Naive thymus-derived CD4-positive, alpha-beta T cell (primary cell): ENCODE measurements at places on chromosomes 16 and 17.

DNA sequence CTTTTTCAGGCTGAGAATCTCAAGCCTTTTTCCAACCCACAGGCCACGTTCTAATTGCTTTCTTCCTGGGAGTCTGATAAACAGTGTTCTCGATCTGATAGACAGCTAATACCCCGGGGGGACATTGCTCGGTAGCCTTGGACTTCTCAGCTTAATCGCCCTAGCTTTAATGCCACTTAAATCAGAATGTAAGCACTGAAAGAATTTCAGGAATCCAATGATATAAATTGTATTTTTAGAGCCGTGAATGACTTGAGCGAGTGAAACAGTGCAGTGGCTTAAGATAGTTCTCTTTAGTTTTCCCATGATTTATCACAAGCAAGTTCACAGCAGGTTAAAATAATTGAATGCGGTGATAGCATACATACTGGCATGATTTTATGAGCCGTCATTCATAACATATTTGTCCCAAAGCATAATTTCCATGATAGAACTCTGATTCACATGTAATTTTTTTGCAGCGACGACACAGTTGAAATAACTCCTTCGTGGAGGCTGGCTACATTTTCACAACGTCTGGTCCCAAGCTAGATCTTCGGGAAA lies 116.1 kb upstream of the MYOCD start:
- DNase-seq = no peak

DNA sequence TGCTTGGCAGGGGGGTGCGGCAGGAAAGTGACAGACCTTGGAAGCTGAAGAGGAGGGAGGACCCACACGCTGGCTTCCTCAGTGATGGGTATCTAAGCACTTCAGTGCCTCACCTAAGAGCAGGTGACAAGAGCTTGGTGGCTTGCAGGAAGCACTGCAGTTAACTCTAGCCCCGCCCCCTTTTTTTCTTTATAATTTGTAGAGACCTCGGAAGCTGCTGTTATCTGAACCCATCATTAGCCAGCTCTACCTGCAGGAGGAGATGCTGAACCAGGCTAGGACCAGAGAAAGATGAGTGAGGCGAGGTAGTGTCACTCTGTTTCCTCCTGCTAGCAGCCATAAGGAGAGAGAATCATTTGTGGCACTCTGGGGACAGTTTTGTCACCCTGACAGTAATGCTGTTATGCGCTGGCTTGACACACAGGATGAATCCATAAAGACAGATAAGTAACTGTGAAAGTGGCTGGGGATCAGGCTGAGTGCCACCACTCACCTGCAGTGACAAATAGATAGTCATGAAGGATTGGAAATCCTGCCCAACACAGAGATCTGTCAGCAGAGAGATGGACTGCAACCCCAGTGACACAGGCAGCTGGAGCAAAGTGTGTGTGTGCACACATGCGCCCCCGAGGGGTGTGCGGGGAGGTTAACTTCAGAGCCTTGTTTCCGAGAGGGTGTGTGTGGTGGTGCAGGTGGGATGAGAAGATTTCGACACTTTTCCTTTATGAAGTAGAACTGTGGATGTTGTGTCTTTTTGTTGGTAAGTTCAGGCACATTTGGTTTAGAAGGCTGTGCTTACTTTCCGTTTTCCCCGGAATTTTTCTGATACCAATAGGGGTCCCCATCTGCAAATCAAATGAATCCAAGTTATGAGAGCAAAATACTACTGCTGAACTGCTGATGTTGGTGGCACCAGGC lies 224.0 kb downstream of the IRX3 start:
- no peak for DNase-seq

- no peak for DNase-seq
These were observed 130.3 kb downstream of the ZNF778 start for GRCh38 chr16:89347807-89348206.

DNA sequence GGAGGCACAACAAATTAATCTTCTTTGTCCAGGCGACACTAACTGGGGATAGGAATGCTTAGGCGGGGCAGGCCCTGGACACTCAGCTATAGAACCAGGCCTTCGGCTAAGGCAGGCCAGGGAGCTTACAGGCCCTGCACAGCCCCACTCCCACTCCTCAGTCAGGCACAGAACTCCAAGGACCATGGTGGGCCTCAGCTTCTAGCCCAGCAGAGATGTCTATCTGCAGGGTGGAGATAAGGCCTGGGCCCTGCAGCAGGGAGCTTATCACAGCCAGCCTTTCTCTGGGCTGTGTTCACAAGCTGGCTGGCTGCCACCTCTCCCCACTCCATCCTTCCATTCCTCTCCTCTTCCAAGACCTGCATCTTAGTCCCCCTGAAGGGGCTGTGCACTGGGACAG lies 68.1 kb downstream of the TMEM132E start:
- no peak for DNase-seq

GRCh38 chr17:8186446-8186786 lies 3.6 kb downstream of the BORCS6 start:
- no peak for DNase-seq

- DNase-seq = no peak
These were observed 13.9 kb upstream of the CLEC18C start for GRCh38 chr16:70159355-70160348.

DNA sequence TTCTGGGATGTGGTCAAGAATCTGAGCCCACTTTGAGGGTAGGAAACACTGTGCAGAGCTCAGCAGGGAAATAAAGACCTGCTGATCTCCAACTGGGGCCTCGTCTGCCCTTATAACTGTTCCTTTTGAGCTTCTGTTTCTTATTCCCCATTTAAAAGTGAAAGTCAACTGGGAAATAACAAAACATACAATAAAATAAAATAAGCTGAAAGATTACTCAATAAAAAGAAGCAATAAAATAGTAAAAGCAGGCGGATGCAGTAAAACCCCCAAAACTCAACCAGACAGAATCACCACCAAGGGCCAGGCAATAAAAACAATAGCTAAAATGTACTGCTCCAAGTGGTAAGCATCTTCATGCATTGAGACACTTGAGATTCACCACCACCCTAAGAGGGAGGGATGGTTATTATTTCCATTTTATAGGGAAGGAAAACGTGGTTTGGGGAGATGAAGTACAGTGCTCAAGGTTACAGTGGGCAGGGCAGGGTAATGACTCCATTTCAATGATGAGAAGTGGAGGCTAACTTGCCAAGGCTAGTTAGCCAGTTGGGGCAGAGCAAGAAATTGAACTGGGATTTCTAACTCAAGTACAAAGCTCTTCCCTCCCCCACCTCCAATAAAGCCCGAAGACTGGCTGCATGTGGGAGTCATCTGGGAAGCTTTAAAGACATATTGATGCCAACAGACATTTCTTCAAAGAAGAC lies 6.4 kb upstream of the SPACA3 start:
- DNase-seq = no peak

DNA sequence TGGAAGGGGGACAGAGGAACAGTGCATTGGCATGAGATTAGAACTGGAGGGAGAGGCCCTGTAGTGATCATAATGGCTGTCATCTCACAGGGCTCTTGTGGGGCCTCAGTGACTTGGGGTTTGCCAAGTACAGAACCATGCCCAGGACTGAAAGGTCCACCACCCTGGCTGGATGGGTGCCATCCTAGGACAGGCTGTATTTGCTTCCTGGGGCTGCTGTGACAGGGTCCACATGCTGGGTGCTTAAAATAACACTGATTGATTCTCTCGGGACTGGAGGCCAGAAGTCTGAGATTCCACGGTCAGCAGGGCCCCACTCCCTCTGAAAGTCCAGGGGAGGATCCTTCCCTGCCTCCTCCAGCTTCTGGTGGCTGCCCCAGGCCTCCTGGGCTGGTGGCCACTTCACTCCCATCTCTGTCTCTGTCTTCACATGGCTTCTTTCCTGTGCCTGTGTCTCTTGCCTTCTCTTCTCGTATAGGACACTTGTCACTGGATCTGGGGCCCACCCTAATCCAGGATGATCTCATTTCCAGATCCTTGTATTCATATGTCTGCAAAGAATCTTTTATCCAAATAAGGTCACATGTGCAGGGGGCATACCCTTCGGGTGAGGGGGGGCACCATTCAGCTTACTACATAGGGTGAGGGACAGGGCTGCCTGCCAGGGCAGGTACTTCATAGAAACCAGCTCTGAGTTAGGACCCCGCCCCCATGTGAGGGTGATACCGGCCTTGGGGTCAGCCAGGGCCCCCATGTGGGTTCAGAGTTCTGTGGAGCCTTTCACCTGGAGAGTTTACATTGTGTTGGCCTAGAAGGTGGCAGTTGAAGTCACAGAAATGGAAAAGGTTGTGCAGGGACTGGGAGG lies 52.6 kb downstream of the USP22 start:
- DNase-seq = no peak

DNA sequence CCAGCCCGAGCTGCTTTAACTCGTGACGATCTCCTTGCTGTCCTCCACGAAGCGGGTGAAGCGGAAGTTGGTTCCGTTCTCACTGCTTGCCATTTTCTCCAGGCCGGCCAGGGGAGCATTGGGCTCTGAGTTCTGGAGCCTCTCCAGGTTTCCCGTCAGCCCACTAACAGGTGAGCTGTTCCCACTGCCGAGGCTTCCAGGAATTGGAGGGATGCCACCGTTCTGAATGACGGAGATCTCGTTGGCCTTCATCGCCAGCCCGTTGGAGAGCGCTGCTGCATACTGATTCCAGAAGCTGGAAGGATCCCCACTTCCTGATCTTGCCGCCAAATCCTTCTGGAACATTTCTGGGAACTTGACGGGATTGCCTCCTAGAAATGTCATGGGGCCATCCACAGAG lies 14.0 kb downstream of the SALL1 start:
- no peak for DNase-seq

DNA sequence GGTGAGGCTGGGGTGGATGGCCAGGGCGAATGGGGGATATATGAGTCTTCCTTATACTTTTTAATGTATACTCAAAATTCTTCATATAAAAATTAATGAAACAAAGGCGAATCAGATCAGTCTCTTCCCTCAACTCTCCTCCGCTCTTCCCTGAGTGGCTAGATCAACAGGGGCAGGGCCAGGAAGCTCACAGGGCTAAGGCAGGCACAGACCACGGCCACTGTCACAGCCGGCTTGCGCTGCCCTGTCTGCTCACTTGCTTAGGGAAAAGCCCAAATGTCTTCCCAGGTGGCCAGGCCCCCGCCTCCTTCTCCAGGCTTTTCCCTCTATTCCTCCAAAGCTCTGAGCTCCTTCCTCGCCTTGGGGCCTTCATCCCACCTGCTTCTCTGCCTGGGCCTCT lies 6.0 kb downstream of the GRIN2C start:
- no peak for DNase-seq

- DNase-seq = no peak
These were observed 619 bp downstream of the NAT9 start for GRCh38 chr17:74775409-74776043.

DNA sequence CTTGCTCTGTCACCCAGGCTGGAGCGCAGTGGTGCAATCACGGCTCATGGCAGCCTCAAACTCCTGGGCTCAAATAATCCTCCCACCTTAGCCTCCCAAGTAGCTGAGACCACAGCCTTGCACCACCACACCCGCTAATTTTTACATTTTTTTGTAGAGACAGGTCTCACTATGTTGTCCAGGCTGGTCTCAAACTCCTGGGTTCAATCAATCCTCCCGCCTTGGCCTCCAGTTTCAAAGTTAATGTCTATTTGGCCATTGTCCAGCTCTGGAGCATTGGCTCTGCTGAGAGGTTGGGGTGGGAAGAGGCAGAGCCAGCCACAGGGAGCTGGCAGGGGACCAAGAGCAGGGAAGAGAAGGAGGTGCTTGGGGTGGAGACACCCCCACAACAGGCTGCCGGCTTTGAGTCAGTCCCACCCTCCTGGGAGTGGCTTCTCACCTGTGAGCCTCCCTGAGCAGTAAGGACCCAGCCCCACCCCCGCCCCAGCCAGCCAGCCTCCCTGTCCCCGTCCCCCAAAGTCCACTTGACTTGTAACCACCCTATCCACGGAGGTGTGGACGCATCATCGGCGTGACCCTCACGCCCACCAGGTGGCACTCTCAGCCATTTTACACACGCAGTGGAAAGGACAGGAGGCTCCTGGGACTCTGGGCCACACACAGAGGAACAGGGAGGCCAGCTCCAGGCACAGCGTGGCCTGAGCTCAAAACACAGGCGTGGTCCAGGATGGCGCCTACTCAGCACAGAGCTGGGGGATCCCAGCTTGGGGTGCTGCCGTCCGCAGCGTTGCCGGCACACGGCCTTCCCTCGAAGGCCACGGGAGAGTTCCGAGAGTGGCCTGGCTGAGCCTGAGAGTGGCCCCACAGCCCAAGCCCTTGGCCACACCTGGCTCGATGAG lies 22.8 kb upstream of the PVALEF start:
- peak; percentile 45 for DNase-seq

DNA sequence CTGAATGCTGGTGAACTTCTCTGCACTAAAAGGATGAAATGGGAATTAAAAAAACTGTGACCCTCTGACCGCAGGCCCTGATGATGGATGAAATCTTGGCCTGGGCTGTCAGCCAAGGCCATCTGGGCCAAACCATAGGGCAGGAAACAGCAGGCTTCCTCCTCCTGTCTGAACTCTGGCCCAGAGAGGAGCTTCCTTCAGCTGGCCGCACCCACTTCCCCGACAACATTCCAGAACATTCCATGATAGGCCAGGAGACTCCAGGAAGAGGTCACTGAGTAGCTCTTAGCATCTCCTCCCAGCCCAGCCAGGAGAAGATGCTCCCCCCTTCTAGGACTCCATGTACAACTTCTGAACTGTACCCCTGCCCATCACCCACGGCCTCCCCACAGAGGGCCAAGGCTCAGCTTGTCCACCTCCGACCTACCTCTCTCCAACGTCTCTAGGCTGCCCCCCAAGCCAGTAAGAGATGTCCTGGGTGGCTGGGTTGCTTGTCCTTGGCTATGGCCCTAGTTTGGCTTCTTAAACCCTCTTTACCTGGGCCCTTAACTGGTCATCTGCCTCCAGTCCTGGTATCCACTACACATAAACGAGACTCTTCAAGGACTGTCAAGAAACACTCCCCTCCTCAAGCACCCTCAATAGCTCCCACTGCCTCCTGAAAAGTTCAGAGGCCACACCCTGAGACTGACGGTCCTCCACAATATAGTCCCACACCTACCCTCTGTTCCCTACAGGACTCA lies 1.7 kb downstream of the RPH3AL start:
- no peak for DNase-seq

DNA sequence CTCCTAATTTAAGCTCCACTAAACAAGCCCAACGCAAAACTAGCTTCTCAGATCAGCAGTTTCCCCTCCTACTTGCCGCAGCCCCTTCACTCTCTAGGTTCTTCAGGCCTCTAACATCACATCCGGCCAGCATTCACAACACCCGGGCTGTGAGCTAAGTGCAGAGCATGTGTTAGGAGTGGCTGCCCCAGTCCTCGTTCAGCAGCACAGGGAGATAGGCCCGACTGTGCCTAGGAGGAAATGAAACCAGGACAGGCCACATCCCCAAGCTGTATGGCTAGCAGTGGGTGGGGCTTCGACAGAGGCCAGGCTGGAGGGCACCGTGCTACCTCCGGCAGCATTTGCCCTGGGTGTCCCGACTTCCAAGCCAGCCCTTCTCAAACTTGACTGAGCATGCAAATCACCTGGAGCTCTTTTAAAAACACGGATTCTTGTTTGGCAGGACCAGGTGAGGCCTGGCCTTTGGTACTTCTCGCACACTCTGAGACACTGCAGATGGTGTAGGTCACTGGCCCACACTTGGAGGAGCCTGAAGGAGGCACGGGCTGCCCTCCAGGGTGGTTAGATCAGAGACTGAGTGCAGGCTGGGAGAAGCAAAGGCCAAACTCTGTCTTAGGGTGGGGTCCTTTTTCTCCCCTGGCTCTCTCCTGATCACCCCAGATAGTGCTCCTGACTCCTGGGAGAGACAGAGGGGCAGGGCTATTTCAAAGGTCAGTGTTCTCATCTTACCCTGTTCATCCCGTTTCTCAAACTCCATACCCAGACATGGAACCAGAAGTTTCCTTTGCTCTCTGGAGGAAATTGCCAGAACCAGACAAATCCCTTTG lies 202.0 kb downstream of the C16orf78 start:
- DNase-seq = no peak
